ENCODE measurements at places on chromosomes 3 and 15.

GRCh38 chr3:150124142-150124541 is 153.4 kb upstream of the PFN2 start:
- DNase-seq: no peak

GRCh38 chr3:191330530-191331048 is 263 bp upstream of the UTS2B start:
- DNase-seq: peak; percentile 57

- no peak for DNase-seq
Observed at GRCh38 chr3:155252535-155252934, 40.9 kb downstream of the STRIT1 start.

- no peak for DNase-seq
Observed at GRCh38 chr3:30616347-30617027, 10.1 kb downstream of the TGFBR2 start.

DNA sequence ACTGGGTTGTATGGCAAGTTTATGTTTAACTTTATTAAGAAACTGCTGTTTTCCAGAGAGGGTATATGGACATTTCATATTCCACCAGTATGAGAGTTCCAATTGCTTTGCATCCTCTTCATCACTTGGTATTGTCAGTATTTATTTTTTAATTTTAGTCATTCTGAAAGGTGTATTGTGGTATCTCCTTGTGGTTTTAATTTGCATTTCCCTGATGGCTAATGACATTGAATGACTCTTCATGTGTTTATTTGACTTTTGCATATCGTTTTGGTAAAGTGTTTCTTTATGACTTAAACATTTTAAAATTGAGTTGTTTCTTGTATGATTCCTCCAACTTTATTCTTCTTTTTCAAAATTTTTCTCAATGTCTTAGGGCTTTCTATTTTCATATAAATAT is 44.4 kb downstream of the IL1RAP start:
- no peak for DNase-seq

DNA sequence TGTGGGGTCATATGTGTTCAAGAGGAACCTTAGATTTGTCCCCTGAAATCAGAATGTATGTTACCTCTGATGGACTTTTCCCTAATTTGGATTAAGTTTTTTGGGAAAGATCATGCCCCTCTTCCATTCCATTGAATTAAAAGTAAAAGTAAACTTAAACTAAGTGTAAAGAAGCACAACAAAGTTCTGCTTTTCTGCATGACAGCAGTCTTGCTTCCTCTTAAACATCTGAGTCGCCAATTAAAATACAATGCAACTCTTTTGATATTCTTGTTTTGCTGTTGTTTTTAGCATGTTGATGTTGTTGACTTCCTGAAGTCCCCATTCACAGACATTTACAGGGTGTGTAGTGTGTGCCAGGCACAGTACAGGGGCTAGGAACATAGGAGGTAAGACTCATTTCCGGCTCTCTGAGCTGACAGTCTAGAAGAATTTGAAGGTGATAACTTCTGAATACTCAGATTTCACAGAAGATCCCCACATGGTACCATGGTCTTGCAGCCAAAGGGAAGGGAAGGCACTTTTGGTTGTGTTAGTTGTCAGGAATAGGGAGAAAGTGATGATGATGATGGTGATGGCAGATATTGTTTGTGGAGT is 45.0 kb downstream of the USP13 start:
- no peak for DNase-seq

GRCh38 chr15:51879555-51879954 is 50.1 kb downstream of the TMOD3 start:
- peak; percentile 21 for DNase-seq

DNA sequence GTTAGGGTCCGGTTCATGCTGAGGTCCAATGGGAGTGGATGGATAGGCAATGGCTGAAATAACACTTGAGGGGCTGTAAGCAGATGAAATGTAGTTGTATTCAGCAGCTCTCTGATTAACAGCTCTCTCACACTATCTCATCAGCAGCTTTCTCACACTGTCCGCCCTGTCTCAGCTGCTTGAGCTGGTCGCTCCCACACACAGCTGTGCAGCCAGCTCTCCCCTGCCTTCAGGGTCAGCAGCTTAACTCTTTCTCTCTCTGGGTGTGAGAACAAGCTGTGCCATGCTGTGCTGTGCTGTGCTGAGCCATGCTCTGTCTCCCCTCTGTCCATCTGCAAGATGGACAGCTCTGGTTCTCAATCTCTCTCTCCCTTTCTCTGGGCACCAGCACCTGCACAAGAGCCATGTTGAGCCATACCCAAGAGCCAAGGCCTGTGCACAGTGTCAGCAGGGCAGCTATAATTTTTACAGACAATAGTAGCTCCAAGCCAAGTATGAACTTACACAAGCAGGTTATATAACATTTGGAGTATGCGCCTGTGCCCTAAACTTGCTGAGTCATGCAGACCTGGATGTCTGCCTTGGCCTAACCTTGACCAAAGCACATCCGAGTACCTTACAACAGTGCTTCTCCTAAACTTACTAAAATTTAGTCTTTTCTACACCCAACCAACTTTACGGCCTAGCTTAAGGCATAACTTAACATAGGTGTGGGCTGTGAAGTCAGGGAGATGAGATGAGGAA is 291.3 kb upstream of the TRIM42 start:
- peak; percentile 51 for DNase-seq

GRCh38 chr3:35965908-35966307 is 326.6 kb downstream of the ARPP21 start:
- peak; percentile 74 for DNase-seq

- DNase-seq: no peak
Observed at GRCh38 chr15:86213888-86214287, 134.2 kb downstream of the AGBL1 start.

- no peak for DNase-seq
Observed at GRCh38 chr3:365268-365667, 168.7 kb downstream of the CHL1 start.

Measured in muscle of leg (tissue), 16 donors.